GM06990 (cell line): ENCODE measurements at places on chromosomes 11 and 22.

GRCh38 chr11:58837707-58838388, 6.7 kb downstream of the GLYATL2 start:
- no peak for DNase-seq

GRCh38 chr11:56160217-56160616, at the start of gene OR8K5:
OR8K5 (minus strand) TSS chr11:56160317; CDS start chr11:56160317, 0 bp downstream.
- no peak for DNase-seq

DNA sequence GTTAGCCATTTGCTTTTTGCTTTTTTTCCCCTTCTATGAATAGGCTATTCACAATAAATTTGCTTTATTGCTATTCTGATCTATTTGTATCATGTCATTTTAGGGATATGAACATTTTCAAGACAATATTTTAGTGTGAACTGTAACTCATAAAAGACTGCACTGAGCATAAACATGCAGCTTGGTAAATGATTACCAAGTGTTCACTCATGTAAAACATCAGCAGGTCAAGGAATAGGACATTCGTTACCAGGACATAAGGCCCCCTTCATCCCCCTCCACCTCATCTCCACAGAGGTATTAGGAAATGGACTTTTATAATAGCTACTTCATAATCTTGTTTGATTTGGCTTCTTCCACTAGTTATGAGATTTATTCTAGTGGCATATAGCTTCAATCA, 12.4 kb downstream of the NLRP14 start:
- DNase-seq: no peak

GRCh38 chr11:125345421-125346178, 150.5 kb downstream of the FEZ1 start:
- DNase-seq: no peak

DNA sequence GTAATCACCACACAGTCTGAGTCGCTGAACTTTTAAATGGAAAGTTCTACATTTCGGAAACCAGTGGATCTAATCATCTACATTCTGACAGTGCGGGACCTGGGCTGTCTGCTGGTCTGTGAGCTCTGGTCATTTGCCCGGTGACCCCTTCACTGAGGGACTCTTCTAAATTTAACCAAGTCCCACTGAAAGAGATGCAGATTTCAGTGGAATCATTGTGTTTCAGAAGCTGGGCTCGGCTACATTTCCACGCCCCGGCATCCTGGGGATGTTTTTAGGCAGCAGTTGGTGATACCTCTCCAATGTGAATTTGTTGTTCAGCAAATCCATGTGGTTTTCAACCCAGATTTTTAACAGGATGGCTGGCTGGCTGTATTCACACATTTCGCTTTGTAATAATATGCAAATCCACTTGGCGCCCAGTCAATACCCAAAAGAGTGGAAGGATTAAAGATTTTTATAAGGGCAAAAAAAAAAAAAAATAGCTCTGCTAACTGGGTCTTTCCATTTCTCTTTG, 145.5 kb upstream of the RASSF10 start:
- DNase-seq: no peak

- no peak for DNase-seq
Measured at GRCh38 chr11:21556926-21557325, 636.0 kb upstream of the ANO5 start.

- no peak for DNase-seq
Measured at GRCh38 chr11:112590764-112591163, 330.1 kb upstream of the PLET1 start.

GRCh38 chr11:78310500-78310909, 107.1 kb downstream of the GAB2 start:
- peak; percentile 79 for DNase-seq
